ENCODE measurements at places on chromosomes 1 and 21.

DNA sequence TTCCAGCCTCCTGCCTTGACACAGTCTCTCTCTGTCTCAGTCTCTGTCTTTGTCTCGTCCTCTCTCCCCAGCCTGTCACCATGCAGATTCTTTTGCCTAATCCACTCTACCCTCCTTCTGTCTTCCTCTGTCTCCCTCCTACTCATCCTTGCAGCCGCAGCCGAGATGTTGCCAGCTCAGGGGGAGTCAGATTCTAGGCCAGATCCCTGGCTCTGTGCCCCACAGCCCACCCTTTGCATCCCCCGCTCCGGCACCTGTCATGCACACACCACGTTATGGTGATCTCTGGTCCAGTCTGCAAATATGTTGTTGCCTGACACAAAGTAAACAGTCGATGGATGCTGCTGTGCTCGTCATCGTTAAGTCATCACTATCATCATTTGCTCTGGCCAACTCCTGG lies 35.5 kb upstream of the IGSF21 start:
- no peak for DNase-seq

DNA sequence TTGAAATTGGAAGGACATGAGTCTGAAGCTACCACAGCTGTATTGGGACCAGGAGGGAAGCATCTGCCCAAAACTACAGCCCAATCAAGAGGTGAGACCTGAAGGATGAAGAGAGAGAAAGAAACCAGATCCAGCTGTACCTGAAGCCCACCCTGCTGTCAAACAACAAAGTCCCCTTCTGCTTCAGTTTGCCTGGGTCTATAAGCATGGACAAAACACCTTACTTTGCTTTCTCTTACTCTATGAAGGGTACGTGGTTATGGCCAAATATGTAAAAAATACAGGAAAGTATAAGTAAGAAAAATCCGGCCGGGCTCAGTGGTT lies 26.4 kb downstream of the TOMM20 start:
- no peak for DNase-seq

GRCh38 chr1:222618880-222619596 lies 1.1 kb downstream of the MIA3 start:
- DNase-seq = no peak

DNA sequence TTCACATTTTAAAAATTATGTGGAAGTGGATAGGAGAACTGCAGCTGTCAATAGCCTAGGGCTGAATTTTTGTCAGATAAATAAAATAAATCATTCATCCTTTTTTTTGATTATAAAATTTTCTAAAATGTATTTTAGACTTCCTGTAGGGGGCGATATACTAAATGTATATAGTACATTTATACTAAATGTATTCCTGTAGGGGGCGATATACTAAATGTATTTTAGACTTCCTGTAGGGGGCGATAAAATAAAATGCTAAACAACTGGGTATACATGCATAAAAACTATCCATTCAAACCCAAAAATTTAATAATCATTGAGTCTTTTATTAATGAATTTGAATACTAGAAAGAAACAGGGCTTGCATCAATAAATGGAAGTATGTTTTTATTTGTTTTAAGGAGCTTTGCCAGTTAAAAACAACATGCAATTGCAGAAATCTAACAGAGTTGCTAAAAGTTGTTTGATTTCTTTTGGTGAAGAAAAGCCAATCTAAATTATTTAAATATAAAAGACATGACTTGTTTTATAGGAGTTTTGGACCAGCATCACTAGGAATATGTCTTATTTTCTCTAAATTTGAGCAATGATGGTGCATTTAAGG lies 31.4 kb downstream of the CLCA1 start:
- DNase-seq = no peak

DNA sequence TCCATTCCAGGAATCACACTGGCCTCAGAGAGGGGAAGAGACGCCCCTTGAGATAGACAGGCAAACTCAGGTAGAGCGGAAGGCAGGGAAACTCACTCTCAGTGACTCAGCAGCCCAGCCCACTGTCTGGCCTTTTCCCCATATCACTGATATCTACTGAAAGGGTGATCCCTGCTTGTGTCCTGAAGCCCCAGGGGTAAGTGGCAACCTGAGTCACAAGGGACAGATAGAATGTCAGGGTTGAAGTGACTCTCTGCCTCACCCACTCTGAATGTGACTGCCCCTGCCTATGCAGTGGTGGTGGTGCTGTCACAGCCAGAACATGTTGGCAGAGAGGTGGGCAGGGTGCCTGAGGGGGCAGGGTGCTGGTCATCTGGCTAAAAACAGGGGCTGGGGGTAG lies 157.5 kb upstream of the FGGY start:
- peak; percentile 77 for DNase-seq

GRCh38 chr1:61184040-61184713 lies 101.8 kb downstream of the NFIA start:
- DNase-seq = peak; percentile 97

DNA sequence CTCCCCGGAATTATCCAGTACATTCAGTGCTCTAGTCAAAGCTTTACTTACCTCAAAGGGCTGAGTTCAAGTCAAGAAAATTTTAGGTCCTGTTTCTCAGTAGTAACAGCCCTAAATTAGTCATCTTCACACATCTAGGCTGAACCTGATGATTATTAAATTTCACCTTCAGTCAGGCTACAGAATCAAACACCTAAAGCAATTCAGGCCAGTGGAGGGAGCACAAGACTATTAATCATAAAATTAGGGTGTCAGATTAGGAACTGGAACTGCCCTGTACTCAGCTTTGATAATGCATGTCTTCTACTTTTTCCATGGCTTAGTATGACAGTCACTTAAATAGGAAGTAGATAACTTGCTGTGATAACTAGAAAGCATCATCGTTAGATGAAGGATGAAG lies 28.4 kb upstream of the BCAS2 start:
- DNase-seq = no peak

DNA sequence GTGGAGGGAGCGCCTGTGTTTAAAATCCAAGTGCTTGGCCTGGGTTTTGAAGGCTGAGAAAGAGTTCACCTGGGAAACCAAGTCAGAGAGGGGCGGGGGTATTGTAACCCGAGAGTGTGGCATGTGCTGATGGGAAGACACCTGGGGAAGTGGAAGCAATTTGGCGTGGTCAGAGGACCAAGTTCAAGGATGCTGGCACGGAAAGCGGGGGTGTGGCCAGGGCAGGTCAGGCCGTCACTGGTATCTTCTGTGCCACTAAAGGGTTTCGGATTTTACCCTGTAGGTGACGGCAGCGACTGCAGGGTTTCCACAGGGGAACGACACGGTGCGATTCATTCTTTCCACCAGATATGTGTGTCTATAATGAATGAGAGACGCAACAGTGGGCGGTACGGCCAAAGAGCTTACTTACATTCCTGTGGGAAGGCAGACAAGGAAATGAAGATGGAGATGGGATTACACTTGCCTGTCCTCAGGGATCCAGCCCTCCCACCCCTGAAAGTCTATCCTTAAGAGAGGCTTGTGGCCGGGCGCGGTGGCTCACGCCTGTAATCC lies 31.3 kb downstream of the CA6 start:
- no peak for DNase-seq

DNA sequence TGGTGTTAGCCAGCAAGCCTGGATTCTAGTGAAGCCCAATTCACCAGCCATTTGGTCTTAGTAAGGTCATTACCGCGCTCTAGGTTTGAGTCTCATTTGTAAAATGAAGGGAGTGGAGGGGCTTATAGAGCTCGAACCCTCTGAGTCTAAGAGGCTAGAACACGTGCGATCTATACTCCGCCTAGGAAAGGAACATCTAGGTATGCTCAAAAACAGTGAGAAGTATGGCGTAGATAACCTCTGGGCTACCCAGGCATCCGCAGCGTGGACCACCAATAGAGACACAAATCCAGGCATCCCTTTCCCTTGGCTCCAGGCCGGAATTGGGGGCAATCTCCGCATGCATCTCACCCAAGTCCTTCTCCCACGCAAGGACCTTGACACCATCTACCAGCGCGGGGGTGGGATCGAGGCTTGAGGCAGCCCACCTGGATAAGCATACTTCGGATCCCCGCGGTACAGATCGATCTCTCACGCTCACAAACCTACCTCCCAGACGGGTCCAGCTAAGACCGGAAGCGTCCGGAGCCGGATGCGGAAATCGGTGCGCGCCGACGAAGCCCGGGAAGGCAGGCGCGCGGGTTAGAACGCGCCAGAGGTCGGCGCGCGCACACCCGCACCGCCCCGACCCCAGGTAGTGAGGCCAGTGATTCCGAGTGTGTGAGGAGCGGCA lies at the start of gene METTL25B:
METTL25B (plus strand) TSS at position 544 of the 673 bp plus-strand sequence. CDS start 636 bp downstream, outside the sequence.
- peak; percentile 76 for DNase-seq

GRCh38 chr1:54403808-54404261 lies 2.4 kb downstream of the SSBP3 start:
- DNase-seq = no peak

DNA sequence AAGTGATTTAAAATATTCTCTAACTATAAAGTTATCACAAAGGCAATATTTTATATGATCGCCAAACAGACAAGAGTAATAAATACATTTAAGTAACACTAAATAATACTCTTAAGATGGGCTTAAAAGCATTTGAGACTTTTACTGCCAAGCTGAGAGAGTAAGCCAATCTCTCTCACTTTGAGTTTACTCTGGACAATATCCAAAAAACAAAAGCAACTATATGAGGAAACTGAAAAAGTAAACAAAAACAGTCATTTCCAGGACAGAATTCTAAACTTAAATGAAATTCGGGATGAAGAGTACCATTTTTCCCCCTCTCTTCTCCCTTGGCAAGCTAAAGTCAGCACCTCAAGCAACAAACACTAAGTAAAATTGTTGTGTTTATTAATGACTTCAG lies 173.2 kb downstream of the COP1 start:
- DNase-seq = no peak

GRCh38 chr1:203038891-203039608 lies 12.8 kb downstream of the PPFIA4 start:
- peak; percentile 69 for DNase-seq

- no peak for DNase-seq
Observed at GRCh38 chr1:25099343-25099951, 132.9 kb downstream of the SYF2 start.

DNA sequence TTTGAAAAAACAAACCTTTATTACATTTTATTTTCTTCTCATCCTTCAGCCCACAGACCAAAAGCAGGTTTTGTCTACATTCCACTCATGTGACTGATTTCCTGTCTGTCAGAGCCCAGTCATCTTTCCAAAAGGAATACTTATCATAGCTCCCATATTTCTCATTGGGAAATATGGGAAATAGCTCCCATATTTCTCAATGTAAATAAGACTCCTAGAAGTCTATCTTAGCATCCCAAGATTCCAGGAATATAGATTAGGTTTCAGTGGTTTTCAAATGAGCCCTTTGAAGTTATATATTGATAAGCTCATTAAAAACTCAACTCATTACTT lies 19.1 kb upstream of the NRDC start:
- no peak for DNase-seq

- DNase-seq = no peak
Observed at GRCh38 chr1:33394770-33395169, 36.1 kb downstream of the PHC2 start.

- no peak for DNase-seq
Observed at GRCh38 chr1:235011064-235011598, 117.5 kb downstream of the TOMM20 start.

DNA sequence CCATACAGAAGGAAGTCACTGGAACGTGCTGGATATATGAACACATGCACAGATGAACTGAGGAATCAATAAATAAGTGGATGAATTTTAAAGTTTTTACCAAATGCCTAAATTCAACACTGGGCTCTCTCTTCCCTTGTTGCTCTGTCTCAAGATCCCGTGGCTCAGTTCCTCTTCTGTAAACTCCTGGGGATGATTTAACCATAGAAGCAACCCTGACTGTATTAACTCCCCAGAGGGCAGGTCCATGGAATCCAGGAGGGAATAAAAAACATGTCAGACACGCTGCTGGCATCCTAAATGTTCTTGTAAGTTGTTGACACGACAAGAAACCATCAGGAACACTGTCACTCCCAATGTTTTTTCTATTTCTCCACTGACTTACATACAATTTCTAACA lies 45.3 kb upstream of the GPR157 start:
- no peak for DNase-seq

DNA sequence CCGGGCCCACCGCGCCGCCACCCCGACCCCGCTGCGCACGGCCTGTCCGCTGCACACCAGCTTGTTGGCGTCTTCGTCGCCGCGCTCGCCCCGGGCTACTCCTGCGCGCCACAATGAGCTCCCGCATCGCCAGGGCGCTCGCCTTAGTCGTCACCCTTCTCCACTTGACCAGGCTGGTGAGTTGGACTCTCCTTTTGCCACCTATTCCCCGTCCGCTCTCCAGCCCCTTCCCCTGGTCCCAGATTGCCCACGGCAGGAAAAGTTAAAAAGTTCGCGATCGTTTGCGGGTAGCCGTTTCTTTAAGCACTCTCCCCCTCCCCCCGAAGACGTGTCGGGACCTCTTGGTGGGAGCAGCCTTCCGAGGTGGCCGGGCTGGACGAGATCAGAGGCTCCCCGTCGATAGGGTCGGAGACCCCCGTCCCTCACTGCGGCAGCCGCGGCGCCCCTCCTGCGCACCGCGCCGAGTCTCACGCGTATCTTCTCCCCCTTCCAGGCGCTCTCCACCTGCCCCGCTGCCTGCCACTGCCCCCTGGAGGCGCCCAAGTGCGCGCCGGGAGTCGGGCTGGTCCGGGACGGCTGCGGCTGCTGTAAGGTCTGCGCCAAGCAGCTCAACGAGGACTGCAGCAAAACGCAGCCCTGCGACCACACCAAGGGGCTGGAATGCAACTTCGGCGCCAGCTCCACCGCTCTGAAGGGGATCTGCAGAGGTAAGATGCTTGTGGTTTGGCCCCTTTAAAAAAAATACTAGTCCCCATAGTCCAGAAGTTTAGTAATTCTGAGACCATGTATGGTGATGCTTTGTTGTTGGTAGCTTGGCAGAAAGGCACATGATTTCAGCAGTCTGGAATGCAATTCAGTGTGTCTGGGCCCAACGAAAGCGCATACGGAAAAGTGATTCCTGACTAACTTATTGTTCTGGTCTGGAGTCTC lies 576 bp downstream of the CCN1 start:
- DNase-seq = peak; percentile 57

- peak; percentile 31 for DNase-seq
Observed at GRCh38 chr1:218164111-218164929, 120.8 kb upstream of the RRP15 start.

DNA sequence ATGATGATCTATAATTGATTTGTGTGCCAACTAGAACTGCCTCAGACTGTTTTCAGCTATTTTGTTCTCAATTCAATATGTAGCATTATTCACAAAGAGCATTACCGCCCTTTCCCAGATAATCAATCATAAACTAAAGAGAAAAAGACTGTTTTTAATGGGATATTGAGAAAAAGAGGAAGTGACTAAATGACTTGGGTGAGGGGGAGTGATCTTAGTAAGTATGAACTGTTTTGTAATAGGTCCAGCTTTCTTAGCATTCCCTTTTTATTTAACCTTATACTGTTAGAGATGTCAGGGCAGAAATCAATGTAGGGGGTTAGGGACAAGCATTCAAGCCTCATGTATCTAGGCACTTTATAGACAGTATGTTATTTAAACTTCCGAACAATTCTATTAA lies 157.8 kb upstream of the DPYD start:
- no peak for DNase-seq

- no peak for DNase-seq
Observed at GRCh38 chr1:77498918-77499317, 183.5 kb downstream of the ZZZ3 start.
